Activated naive CD4-positive, alpha-beta T cell (primary cell): ENCODE measurements at places on chromosomes 3 and 15.

DNA sequence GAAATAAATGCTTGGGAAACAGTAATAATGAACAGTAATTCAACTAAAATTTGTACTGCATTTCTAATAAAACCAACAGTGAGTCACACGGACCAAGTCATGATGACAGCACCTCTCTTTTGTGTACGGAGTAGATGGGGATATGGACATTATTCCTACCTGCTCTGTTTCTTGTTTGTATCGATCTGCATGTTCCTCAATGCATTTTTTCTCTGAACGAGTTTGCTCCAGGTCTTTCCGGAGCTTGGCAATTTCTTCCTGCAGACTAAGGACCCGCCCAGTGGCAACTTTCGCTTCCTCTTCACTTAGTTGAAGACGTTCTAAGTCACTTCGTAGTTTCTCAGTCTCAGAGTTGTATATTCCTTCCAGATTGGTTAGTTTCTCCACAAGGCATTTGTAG, 74.4 kb upstream of the MYO5C start:
- no peak for DNase-seq

DNA sequence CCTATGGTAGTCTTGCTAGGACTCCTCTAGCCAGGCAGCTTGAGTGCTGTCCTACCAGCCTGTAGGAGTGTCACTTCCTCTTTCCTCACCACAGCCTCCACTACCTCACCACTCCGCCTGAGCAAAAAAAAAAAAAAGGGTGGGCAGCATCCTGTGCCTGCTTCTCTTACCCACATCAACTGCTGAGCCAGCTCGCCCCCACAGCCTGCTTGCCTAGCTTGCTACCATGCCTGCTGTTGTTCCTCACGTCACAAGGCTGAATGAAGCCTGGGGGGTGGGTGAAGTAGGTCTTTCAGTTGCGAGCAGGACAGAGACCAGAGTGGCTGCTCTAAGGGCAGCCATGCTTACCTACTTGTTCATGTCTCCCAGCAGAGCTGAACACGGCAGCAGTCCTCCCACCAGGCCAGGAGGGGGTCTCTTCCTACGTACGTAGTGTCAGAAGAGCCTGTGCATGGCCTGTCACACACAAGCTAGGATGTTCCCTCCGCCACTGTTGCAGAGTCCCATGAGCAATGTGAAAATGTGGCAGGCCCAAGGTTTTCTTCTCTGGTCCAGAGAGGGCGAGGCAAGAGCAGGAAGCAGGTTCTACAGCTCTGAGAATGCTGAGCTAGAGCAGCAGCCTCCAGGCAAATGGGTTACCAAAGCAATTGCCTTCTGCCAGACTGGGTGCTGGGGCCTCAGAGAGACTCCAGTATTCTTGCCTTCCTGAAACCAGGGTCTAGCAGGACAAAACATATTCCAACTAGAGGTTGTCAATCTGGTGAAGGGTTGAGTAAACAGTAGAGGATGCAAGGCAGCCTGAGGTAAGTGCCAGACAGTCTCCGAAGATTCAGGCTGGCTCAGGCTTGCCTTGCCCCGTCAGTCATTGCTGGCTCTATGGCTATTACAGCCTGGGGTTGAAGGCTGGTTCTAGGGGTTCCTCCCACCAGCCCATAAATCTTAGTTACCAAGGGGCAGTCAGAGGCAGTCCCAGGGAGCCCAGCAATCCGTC, 8.1 kb downstream of the PPM1M start:
- no peak for DNase-seq

DNA sequence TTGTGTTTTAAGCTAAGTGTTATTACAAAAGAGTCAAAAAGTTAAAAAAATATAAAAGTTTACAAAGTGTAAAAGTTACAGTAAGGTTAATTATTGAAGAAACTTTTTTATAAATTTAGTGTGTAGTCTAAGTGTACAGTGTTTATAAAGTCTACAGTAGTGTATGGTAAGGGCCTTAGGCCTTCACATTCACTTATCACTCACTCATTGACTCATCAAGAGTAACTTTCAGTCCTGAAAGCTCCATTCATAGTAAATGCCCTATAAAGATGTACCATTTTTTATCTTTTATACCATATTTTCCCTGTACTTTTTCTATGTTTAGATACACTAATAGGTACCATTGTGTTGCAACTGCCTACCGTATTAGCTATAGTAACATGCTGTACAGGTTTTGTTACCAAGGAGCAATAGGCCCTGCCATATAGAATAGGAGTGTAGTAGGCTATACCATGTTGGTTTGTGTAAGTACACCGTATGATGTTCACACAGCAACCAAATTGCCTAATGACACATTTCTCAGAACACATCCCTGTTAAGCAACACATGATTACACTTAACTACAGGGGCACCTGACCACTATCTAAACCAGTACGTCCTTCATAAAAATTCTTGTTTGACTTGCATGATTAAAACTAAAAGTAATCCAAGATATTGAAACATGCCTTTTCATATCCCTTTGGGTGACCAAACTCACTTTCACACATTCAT, 17.2 kb downstream of the RAD18 start:
- DNase-seq = no peak

GRCh38 chr15:51117270-51117669, 22.6 kb upstream of the TNFAIP8L3 start:
- no peak for DNase-seq

- no peak for DNase-seq
Measured at GRCh38 chr3:24684506-24685023, 189.9 kb upstream of the THRB start.

DNA sequence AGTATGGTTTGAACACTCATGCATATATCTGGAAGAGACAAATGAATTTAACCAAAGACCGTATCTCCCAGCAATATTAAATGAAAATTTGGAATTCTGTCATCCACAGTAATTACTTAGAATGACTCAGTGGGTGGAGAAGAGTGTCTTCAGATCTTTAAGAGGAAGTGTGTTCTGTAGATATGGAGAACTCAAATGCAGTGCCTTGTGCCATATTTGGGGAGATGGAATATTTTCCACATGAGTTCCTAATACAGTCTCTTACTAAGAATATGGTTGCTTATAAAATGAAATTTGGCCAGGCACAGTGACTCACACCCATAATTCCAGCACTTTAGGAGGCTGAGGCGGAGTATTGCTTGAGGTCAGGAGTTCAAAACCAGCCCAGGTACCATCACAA, 40.5 kb downstream of the ANO10 start:
- no peak for DNase-seq

DNA sequence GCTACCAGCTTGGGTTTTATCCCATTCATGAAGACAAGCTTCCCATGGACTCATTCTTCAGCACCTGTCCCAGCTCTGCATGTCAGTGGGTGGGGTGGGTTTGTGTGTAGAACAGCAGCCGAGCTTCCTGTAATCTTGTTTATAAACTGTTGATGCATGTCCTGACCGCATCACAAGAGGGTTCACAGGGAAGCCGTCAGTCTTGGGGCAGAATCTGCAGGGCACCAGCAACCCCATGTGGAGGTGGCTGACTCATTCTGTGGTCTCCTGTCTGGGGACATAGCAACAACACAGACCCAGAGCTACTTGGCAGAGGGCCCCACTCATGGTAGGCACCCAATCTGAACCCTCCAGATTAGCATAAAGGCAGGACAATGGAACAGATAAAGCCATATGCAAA, 35.6 kb downstream of the DAPK2 start:
- DNase-seq = peak; percentile 20

DNA sequence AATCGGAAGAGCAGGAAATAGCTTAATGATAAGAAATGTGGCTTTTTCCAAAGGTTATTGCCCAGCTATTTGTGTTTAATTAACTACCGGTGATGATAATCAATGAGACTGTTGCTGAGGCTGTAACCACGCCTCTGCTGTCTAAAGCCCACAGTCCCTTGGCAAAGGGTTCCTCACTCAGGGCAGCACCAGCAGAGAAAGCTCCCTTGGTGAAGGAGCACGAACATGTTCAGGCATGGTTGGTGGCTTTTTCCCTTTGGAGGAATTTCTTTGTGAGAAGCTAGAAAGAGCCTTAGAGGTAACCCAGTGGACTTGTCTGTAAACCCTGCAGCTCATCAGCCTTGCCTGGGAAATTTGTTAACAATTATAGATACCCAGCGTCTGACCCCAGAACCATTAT, 7.5 kb upstream of the ST6GAL1 start:
- no peak for DNase-seq

- no peak for DNase-seq
Measured at GRCh38 chr3:54965746-54966145, 37.9 kb upstream of the LRTM1 start.

- no peak for DNase-seq
Measured at GRCh38 chr15:66080717-66081398, 172.7 kb downstream of the MEGF11 start.

- no peak for DNase-seq
Measured at GRCh38 chr3:146818866-146819265, 213.7 kb upstream of the PLSCR5 start.

- no peak for DNase-seq
Measured at GRCh38 chr3:171256445-171257250, 203.6 kb downstream of the TNIK start.

- DNase-seq = no peak
Measured at GRCh38 chr15:60935130-60935529, 294.0 kb downstream of the RORA start.

- DNase-seq = no peak
Measured at GRCh38 chr3:123432832-123433523, 15.9 kb downstream of the ADCY5 start.

DNA sequence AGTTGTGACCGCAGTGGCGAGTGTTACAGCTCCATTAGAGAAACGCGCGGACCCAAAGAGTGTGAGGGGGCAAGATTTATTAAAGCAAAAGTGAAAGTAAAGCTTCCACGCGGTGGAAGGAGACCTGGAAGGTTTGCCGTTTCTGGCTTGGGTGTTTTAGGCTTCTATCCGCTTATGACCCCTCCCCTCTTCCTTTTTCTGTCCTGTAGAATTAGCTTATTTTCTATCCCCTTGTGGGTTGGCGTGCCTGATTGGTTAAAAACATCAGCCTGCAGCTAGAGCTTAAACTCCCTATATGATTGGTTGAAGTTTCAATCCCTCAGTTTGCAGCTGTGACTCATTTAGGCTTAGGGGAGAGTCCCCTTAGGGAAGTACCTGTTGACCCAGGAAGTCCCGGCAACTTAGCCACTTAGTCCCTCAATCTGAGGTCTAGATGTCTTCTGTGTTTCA, 39.6 kb downstream of the C3orf38 start:
- DNase-seq = no peak

GRCh38 chr3:192215-192929, 4.2 kb upstream of the CHL1 start:
- DNase-seq = no peak

DNA sequence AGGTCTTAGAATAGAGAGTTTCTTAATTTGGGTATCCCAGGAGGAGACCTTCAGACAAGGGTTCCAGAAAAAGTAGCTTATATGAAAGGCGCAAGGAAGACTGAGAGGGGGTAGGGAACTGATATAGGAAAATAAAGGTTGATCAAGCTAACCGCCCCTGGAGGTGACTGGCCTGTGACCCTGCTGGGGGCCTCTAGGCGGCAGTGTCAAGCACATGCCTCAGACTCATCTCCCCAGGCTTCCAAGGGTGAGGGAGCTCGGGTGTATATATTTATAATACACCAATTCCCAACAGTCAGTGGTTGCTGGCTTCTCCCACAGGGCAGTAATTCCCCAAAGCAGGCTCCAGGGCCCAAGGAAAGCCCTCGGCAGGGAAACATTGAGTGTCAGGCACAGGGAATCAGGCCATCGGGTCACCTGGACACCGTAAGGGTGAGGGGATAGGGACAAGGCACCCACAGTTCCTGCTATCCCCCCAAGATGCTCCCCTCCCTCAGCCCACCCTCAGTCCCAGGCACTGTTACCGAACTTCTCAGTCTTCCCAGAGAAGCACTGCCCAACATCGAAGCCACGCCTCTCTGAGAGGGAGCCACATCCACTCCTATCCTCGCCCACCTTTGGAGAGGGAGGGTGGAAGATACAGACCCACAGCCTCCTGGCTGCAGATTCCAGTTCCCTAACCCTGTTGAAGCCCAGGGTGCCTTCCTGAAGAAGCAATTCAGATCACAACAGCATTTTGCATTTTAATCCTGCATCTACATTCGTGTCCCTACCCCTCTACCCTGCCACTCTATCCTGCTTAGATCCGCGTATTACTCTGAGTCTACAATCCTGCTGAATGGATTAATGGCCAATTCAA, 19.5 kb upstream of the CAV3 start:
- DNase-seq = no peak

DNA sequence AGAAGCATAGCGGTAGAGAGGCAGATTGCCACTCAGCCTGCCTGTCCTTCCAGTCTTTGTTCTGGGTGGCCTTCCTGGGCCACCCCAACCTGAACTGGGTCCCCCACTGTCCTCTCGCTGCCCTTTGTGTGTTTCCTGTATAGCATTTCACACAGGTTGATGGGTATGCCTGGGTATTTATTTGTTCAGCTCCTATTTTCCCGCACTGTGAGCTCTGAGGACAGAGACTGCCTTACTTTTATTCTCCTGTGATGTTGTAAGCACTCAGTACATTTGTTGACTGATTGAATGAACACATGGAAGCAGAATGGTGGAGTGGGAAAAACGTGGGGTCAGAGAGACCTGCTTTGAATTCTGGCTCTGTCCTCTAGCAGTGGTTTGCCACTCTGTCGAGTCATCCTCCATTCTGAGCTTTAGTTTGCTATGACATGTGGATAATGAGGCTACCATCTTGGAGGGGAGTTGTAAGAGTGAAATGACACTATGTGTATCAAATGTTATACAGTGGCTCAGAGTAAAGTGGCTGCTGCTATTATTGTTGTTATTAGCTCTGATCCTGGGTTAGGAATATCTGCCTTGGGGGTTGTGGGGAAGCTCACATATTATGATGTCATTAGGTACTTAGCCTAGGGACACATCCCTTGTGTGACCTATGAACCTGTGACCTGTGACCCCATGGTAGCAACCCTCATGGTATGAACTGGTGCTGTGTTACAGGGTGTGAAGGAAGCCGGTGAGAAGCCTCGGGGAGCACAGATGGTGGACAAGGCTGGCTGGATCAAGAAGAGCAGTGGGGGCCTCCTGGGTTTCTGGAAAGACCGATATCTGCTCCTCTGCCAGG, 6.4 kb downstream of the PLEKHO2 start:
- no peak for DNase-seq

- DNase-seq = no peak
Measured at GRCh38 chr15:70935631-70936030, 43.0 kb downstream of the LRRC49 start.

GRCh38 chr3:22373182-22373581, 622.2 kb upstream of the ZNF385D start:
- no peak for DNase-seq

GRCh38 chr15:63491979-63492378, 12.4 kb upstream of the USP3 start:
- DNase-seq = no peak

DNA sequence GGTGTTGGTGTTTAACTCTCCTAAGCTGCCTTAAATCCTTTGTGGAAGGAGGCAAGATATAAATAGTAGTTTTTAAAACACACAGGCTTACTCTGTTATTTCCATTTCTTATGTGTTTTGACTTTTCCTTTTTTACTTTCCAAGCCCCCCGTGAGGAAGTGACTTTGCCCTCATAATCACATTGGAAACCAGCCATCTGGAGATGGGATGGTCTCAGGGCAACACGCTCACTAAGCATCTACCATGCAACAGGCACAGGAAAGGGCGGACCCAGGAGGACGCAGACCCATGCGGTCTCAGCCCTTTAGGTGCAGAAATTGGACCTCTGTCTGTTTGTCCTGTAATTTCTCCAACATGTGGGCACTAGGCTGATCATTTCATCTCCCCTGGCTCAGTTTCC, 115.7 kb downstream of the PDZRN3 start:
- DNase-seq = no peak

GRCh38 chr15:41795996-41796856, 21.9 kb downstream of the MAPKBP1 start:
- no peak for DNase-seq
